ENCODE measurements at places on chromosomes 13 and 19.
A peak's percentile ranks its signal among the peaks of the same experiment; 100 is the strongest.

- DNase-seq = no peak
Measured at GRCh38 chr13:113148407-113148806, 10.0 kb upstream of the PROZ start.

DNA sequence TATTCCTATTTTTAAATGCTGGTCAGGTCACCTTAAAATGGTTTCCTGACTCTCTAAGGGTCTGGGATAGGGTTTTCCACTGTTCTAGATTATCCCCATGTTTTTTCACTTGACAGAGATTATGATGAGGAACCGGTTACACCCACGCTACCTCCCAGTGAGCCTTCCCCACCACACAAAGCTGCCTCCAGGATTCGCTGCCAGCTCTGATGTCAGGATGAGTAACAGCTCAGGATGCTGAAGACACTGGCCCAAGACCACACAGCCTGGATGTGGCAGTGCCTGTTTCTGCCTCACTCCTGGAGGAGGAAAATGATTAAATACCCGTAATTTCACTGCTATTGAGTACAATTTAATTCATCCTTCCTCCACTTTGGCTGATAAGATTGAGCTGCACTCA is 22.9 kb downstream of the ZNF114 start:
- peak; percentile 84 for DNase-seq

GRCh38 chr19:57599377-57599760 is 316 bp upstream of the ZNF530 start:
- DNase-seq = no peak

DNA sequence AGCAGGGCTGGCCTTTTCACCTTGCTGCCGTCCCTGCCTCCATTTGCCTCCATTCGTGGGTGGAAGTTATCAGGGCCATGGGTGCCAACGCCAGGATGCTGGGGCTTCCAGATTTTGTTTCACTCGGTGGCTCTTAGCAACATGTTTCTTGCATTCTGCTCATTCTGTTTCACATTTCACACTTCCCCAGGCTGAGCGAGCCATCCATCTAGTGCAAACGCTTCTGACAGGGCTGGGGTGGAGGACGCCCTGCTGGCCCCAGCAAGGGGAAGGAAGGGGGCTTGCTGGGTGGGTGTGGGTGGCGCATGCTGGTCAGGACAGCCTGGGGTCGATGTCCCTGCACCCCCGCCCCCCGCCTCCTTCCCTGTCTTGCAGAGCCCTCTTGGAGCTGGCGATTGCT is 165.2 kb downstream of the URI1 start:
- no peak for DNase-seq

DNA sequence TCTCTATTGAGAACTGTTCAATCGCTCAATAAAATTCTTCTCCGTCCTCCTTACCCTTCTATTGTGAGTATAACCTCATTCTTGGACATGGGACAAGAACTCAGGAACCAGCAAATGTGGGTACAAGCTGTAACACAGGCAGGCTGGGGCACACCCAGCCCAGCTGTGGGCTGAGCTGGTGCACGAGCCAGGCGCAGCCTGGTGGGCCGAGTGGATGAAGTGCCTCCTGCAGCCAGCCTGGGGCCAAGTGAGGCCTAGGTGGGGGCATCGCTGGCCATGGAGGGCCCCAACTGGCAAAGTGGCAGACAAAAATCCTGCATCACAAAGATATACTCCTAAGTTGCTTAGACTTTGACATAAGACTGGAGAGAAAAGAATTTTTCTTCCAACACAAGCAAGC is 57.9 kb upstream of the DIAPH3 start:
- DNase-seq = no peak

- DNase-seq = no peak
Measured at GRCh38 chr19:13823256-13823655, 28.0 kb downstream of the ZSWIM4 start.

DNA sequence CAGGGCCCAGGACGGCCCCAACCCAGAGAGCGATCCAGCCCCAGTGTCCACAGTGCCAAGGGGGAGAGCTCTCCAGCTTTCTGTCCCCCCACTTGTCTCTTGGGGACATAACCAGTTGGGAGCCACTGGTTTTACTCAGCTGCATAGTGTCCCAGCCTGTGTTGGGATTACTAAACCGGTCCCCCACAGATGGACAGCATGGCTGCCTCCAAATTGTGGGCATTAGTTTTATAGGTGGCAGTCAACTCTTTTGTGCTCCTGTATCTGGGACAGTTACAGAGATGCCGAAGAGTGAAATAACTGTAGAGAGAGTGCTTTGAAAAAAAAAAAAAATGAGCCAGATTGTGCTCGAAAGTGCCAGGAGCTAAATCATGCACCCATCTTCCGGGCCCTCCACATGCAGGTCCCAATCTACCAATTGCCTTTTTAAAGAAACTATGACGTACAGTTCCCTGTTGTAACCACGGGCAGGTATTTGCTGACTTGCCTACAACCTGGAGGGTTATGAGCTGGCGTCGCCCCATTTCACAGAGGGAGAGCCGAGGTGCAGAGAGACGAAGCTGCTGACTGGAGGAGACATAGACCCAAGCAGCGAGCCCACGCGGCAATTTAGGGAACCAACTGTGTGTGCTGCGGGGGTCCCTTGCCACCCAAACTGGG is 2.4 kb upstream of the NFIC start:
- no peak for DNase-seq

- no peak for DNase-seq
Measured at GRCh38 chr19:44703336-44704078, 4.6 kb downstream of the CEACAM16 start.

DNA sequence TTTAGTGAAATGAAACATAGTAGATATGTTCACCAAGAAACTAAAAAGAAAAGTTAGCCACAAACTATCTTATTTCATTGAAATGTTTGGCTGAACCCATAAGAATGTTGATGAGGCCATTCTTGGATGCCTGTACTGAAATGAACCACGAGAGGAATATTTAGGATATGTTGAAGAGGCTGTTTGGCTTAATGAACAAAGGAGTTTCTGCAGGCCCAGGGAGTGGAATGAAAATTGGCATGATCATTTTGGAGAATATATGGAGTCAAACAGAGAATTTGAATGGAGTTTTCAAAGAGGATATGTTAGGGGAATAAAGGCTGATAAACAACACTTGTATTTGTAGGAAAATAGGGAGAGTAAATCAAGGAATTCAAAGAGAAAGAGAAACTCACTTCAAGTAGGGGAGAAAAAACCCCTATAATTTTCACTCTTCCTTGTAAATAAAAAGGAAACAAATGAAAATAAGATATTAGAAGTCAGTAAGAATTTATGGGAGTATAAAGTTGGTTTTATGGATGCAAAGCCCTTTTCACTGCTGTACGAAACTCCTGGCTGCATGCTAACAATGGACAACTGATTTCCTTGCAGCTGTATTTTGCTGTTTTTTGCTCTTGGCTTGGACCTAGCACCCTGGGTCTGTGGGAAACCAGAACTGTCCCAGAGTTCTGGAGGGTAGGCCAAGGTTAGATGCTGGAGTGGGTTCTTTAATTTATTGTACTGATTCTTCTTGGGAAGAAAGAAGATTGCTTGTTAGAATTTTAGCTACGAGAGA is 36.5 kb downstream of the KL start:
- DNase-seq = no peak

DNA sequence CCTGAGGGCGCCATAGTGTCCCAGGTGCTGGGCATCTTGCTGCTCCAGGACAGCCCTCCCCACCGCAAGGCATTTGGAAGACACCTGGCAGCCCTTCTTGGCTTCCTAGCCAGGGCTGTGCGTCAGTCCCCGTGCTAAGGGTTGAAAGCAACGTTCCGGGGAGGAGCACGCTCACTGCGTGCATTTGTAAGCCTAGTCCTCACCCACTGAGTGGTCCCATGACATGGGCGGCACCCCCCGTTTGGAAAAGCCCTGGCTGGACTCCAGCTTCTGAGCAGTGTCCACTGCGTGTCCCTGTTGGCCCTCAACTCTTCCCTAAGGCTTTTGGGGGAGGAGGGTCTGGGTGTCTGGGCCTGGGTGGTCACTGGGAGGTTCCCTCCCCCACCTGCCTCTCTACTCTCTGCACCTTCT is 76.3 kb upstream of the GPR183 start:
- DNase-seq = no peak

DNA sequence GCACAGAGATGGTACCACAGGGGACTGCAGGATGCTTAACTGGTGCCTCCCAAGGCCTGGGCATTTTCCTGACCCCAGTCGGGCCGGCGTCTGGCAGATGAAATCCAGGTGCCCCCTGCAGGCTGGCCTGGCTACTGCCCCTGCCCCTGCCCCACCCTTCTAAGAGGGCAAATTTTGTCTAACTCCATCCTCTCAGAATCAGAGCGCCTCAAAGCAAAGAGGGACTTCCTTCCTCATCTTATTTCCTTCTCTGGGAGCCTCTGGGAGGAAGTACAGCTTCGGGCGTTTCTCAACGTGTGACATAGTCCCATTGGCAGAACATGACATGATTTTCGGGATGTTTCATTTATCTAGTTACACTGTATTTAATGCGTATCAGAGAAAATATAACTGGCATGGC is 2.7 kb downstream of the PRKACA start:
- DNase-seq = peak; percentile 38

DNA sequence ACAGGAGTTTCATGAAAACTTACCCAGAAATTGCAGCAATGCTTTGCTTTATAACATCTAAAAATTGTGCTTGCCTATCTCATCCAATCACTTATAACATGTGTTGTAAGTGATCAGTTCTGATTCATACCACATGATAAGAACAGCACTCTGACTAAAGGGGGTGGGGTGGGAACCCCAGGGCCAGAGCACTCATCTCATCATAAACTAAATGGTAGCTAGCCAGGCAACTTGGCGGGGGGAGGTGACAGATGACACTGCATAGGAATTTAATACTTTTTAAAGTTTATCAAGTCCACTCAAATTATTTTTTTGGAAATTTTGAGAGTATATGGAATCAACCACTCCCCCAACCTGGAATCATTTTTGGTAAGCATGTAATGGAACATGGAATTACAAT is 42.1 kb downstream of the FOXO1 start:
- DNase-seq = peak; percentile 29

GRCh38 chr19:40147693-40148347 is 43.4 kb upstream of the MAP3K10 start:
- peak; percentile 45 for DNase-seq

- DNase-seq = no peak
Measured at GRCh38 chr13:31860002-31860401, 120.7 kb downstream of the RXFP2 start.

GRCh38 chr13:80972857-80973478 is 632.0 kb upstream of the SPRY2 start:
- no peak for DNase-seq

- DNase-seq = no peak
Measured at GRCh38 chr19:35143231-35143715, at the start of gene FXYD7. Gene FXYD7 (plus strand): TSS chr19:35143255. CDS start chr19:35143334, 79 bp downstream.

- DNase-seq = no peak
Measured at GRCh38 chr19:31592456-31592855, 243.2 kb upstream of the TSHZ3 start.

GRCh38 chr13:113990321-113990837 is 16.5 kb upstream of the C13orf46 start:
- no peak for DNase-seq

DNA sequence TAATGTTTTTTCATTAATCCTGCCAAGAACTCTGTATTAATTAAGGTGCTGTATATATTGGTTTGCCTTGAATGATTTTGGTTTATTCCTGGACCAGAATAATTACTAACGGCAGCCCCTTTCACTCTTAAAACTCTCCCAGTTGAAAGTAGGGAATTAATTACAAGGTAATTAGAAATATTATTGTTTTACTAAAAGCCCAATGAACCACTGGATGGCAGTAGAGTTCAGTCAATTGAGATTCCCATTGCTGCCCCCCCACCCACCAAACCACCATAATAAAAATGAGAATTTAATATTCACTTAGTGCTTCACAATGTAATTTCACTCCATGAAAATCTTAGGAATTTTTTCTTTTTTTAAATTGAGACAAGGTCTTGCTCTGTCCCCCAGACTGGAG is 13.7 kb downstream of the WBP4 start:
- DNase-seq = peak; percentile 20

DNA sequence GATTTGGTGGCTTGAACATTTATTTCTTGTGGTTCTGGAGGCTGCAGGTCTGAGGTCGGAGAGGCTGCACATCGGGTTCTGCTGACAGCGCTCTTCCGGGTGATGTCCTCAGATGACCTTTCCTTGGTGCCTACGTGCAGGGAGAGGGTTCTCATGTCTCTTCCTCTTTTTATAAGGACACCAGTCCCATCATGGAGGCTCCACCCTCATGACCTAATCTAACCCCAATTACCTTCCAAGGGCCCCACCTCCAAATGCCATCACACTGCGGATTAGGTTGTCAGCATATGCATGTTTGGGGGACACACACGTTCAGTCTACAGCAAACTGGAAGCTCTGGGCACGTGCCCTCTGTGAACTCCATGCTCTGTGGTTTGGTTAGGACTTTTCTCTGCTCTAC is 338.6 kb downstream of the FGF9 start:
- no peak for DNase-seq

DNA sequence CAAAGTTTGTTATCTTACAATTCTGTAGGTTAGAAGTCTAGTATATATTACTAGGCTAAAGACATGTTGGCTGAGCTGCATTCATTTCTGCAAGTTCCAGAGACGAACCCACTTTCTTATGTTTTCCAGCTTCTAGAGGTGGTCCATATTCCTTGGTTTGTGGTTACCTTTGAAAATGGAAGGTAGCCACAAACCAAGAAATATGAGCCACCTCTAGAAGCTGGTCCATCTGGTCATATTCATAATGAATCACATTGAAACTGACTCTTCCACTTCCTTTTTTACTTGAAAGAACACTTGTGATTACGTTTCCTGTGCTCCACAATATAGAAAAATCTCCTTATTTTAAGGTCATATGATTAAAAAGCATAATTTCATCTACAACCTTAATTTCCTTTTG is 943.0 kb upstream of the PCDH9 start:
- DNase-seq = peak; percentile 37

DNA sequence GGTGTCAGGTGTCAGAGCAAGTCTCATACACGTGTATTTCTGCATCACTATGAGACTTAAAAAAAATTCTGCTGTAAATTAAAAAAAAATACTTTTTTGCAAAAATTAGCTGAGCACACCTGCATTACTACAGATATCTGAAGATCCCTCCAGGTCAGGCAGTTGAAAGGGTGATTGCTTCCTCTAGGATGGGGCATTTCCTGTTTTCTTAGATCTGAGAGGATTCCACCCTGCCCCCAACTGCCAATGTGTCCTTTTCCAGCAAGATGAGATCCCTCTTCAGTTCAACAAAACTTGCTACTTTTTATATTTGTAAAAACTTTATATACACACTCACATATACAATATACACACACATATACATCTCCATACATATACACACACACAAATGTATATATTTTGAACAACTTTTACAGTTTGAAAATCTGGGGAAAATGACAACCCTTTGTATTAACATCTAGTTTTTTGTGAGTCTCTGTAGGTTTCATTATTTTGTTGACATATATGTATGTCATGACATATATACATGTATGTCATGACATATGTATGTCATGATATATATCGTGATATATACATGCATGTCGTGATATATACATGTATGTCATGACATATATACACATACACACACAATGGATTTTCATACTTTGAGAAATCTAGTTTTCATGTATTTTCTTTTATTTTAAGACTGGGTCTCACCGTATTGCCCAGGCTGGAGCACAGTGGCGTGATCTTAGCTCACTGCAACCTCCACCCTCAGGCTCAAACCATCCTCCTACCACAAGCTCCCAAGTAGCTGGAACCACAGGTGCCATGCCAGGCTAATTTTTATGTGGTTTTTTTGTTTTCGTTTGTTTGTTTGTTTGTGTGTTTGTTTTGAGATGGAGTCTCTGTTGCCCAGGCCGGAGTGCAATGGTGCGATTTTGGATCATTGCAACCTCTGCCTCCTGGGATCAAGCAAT is 17.8 kb downstream of the ZNF813 start:
- no peak for DNase-seq

Measured in kidney tubule cell (primary cell).